ENCODE measurements at places on chromosomes 7 and 10. TPM values are rescaled to one million over a fixed set of nuclear protein-coding genes. Genes with fewer than 3 reads are reported as not detected.

Gene MDH2
- 61.3 TPM for total RNA-seq

Gene SGCE
- total RNA-seq, result 94.5 TPM

Gene GPR15LG
- not detected for total RNA-seq

Gene ADAM8
- total RNA-seq, result 0.60 TPM

Gene ACHE
- total RNA-seq, result not detected

Gene POMZP3
- 3.5 TPM for total RNA-seq

Gene LANCL2
- 23.2 TPM for total RNA-seq

Gene CFAP70
- total RNA-seq, result 0.94 TPM

Gene COL13A1
- total RNA-seq, result 4.0 TPM

Gene GJD4
- total RNA-seq, result not detected

Gene HOXA1
- total RNA-seq, result not detected

Gene CRHR2
- not detected for total RNA-seq

Gene OPN4
- total RNA-seq, result not detected

Gene AGR3
- not detected for total RNA-seq

Gene SORCS1
- total RNA-seq, result not detected

Gene ZYX
- total RNA-seq, result 25.7 TPM

Gene VSTM2A
- not detected for total RNA-seq

Gene SUGCT
- 55.2 TPM for total RNA-seq

Gene NMT2
- total RNA-seq, result 24.2 TPM

Gene UMAD1
- 4.4 TPM for total RNA-seq

Gene VKORC1L1
- 10.1 TPM for total RNA-seq

Gene ZNF425
- total RNA-seq, result 4.2 TPM

Gene TDRD1
- 7.7 TPM for total RNA-seq

Gene TMEM72
- not detected for total RNA-seq

Gene ATOH7
- total RNA-seq, result not detected

Gene RBM28
- 14.2 TPM for total RNA-seq

Gene SPDYE16
- total RNA-seq, result 0.12 TPM

Gene NUTM2B
- total RNA-seq, result not detected

Gene PDE1C
- 53.9 TPM for total RNA-seq

Gene DGKI
- 1.4 TPM for total RNA-seq

Gene PAX2
- not detected for total RNA-seq

All from smooth muscle cell of the coronary artery (primary cell).